ENCODE measurements at places on chromosomes 3 and 15. TPM values are rescaled to one million over a fixed set of nuclear protein-coding genes. Genes with fewer than 3 reads are reported as not detected.

DNA sequence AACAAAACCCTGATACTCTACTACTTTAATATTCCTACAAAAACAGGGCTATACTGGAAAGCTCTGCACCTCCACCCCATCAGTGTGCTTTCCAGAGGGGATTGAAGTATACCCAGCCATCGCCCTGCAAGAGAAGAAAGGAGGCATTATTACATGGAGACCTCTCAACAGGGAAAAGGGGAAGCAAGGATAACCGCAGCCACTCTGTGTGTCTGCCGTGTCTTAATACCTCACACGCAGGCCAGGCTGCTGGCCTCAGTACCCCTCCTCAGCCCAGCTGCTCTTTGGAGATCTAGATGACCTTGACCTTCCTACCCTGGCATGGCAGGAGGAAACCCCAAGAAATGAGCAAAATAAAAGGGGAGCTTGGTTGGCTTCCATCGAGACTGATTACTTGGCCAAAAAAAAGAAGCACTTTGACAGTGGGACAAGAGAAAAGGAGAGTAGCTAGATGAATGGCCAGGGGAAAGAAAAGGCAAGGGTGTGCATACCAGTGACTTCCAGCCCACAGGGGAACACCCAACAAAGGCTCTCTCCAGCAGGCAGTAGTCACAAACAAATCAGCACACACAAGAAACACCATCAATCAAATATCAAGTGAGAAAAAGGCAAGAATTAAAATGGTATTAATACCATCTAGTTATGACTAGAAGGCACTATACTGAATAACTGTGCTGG lies 129.4 kb downstream of the STT3B start:
- DNase-seq, result no peak

DNA sequence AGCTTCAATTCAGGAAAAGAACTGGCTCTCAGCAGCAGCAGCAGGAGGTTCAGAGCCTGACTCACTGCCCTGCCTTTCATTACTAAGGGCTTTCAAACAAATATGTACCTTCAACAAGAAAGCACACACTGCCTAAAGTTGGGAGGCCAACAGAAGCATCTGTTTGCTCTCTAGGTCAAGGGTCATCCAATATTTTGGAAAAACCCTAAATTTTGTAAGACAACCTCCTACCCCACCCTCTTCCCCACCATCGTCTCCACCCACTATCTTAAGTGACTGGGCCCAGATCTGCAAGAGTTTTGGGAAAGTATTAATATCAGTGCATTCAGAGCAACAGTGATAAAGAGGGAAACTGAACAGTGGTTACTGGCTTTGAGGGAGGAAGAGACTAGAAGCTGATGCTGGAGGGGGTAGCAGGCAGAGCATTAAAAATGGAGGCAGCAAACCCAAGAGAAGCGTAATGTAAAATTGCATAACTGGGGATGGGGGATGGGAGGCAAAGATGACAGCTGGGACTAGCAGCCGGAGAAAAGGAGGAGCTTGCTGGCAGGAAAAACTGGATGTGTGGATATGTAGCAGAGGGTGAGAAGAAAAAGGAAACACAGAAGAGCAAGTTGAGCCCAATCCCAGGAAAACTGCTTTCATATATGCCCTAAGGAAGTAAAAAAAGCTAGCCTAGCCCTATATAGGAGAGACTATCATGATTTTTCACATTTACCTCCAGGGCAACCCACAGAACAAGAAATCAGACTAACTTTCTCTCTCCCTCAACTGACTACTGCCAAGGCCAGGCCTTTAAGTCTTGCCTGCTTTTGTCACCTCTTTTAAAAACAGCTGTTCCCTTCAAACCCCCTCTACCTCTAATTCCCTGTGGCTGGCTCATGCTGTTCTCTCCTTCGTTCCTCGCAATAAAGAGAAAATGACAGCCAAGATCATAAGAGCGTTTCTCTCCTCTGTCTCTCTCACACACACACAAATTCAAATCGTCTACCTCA lies 31.4 kb downstream of the NPTN start:
- no peak for DNase-seq

Gene ISG20
- polyA plus RNA-seq, result 10.3 TPM

Gene PHC3
- 5.7 TPM for polyA plus RNA-seq

Gene AGBL1
- under 0.01 TPM for polyA plus RNA-seq

Gene CYP11A1
- 0.07 TPM for polyA plus RNA-seq

Gene CPEB1
- 0.12 TPM for polyA plus RNA-seq
